GM23338 (cell line): ENCODE measurements at places on chromosomes 12 and 14.

- no peak for DNase-seq
Observed at GRCh38 chr12:590206-590750, 73.0 kb downstream of the NINJ2 start.

GRCh38 chr12:96710127-96710745 is 196.8 kb upstream of the NEDD1 start:
- DNase-seq = peak; percentile 67

DNA sequence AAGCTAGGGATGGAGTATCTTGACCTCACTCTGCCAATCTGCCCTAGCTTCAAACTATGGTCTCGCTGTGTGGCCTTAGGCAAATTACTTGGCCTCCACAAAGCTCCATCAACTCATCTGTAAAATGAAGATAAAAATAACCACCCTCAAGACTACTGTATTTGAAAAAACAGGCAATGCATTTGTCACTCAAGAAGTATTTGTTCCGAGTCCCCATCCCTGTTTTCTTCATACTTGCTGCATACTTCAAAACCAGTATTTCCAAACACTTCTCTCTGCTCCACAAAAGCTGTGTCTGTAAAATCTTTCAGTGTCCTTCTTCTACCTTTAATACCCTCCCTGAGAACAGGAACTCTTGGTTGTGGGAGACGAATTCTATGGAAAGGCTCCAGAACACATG is 47.9 kb downstream of the GTF2A1 start:
- no peak for DNase-seq

- no peak for DNase-seq
Observed at GRCh38 chr14:20376071-20376588, 32.7 kb downstream of the PARP2 start.
